ENCODE measurements at places on chromosomes 5 and 9.

DNA sequence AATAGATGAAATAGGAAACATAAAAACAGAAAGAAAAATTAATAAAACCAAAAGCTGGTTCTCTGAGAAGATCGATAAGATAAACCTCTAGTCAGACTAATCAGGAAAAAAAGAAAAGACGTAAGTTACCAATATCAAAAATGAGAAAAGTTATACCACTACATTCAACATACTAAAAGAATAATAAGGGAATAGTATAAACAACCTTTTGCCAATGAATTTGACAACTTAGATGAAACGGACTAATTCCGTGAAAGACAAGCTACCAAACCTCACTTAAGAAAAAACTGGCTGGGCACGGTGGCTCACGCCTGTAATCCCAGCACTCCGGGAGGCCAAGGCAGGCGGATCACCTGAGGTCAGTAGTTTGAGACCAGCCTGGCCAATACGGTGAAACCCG lies 7.5 kb downstream of the KIF3A start:
- DNase-seq, result no peak

DNA sequence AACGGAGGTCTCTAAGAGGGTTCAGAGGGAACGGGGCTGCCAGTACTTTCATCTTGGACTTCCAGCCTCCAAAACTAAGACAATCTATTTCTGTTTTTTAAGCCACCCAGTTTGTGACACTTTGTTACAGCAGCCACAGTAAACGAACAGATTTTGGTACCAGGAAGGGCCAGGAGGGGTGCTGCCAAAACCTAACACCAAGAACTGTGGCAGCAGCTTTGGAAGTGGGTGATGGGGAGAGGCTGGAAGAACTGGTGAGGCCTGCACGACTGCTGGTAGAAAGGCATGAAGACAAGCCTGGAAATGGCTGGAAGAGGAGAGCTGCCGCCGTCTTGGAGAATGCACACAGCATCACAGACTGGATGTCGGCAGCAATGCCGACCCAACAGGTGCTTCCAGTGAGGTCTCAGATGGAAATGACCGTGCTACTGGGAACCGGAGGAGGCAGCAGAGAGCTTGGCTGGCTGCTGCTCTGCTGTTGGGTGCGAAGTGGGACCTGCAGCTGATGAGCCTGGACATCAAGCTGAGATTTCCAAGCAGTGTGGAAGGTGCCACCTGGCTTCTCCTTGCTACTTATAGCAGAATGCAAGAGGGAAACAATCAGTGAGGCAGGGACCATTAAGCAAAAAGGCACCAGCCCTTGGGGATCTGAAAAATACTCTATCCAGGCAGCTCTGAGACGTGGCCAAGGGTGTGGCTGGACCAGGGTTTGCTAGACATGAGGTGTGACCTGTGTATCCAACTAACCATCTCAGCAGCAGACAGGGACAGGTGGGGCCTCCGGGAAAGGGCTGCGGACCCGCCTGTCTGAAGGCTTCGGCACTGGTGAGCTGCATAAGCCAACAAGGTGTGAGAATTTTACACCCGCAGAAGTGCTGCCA lies 4.7 kb upstream of the TMEM210 start:
- DNase-seq, result no peak

DNA sequence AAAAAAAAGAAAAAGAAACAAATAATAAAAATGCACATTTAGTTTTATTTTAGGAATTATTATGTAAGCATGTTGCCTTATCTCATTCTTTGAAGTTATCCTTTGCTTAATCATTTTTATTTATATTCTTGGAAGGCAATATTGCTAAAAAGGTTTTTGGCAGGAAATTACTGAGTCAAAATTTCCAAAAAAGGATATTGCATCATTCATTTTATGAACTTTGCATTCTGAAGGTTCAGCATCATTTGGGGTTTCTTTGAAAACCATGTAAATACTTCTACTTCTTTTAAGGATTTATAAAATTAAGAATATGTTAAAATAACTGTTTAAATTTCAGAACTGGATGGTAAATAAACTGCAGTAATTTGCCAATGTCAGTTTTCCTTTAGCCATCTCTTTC lies 94.2 kb upstream of the CTNND2 start:
- DNase-seq, result no peak

GRCh38 chr9:95753762-95754465 lies 121.6 kb upstream of the ERCC6L2 start:
- DNase-seq, result no peak

DNA sequence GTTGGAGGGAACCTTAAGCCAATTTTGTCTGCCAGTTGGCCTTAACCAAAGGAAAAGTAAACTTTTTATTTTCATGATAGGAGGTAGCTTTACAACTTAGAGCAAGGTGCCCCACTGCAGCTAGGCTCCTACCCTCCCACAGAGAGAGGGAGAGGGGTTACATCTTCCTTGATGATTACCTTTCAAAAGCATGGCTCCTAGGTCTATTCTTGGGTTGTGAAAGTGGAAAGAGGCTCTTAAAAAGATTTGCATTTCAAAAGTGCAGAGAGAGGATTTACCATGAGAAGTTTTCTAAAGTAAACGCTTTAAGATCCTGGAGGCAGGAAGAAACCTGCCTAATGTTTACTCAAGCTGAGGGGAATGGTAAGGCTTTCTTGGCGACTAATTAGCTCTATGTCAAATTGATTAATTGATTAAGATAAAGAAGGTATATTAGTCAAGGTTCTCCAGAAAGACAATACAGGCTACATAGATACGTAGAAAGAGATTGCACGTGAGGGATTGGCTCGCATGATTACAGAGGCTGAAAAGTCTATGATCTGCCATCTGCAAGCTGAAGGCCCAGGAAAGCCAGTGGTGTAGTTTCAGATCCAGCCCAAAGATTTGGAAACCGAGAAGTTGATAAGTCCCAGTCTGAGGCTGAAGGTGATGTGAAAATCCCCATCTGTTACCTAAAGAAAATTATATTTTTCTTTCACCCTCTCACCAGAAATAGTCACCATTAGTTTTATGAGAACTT lies 333.8 kb upstream of the CTNND2 start:
- no peak for DNase-seq

GRCh38 chr5:124661317-124662141 lies 84.9 kb downstream of the ZNF608 start:
- no peak for DNase-seq

GRCh38 chr5:129768735-129769134 lies 20.8 kb downstream of the MINAR2 start:
- no peak for DNase-seq

DNA sequence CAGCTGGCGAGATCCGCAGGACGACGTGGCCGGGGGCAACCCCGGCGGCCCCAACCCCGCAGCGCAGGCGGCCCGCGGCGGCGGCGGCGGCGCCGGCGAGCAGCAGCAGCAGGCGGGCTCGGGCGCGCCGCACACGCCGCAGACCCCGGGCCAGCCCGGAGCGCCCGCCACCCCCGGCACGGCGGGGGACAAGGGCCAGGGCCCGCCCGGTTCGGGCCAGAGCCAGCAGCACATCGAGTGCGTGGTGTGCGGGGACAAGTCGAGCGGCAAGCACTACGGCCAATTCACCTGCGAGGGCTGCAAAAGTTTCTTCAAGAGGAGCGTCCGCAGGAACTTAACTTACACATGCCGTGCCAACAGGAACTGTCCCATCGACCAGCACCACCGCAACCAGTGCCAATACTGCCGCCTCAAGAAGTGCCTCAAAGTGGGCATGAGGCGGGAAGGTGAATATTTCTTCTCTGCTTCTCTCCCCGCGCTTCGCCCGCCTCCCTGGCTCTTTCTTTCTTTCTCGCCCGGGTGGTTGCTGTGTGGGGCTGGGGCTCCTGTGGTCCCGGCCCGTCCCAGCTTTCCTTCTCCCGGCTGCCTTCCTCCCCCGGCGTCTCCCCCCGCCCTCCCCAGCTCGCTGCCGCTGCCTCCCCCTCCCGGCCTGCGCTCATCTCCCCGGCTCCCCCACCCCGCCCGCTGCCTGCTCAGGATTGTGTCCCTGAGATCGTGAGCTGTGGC lies 2.2 kb downstream of the NR2F1 start:
- no peak for DNase-seq

GRCh38 chr9:97845130-97845529 lies 7.9 kb upstream of the FOXE1 start:
- no peak for DNase-seq

- DNase-seq, result no peak
These were observed 228.2 kb downstream of the TLE1 start for GRCh38 chr9:81461196-81461595.

DNA sequence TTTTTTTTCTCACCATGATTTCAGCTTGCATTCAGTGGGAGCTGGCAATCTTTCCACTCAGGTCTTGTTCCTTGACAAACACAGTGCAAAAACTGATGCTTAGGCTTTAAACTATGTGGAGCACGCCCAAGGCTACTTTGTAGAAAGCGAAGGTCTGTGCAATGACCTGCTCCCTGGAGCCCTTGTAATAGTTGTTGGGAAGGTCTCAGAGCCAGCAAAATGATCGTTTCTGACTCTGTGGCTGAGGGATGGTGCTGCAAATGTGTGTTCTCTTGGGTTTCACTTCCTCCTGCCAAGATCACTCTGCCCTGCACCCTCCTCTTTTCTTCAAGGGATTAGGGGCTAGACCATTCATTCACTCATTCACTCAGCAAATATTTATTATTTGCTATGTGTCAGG lies 249.7 kb upstream of the MAP3K1 start:
- DNase-seq, result no peak

GRCh38 chr5:122083535-122083934 lies 5.5 kb upstream of the LOX start:
- no peak for DNase-seq

DNA sequence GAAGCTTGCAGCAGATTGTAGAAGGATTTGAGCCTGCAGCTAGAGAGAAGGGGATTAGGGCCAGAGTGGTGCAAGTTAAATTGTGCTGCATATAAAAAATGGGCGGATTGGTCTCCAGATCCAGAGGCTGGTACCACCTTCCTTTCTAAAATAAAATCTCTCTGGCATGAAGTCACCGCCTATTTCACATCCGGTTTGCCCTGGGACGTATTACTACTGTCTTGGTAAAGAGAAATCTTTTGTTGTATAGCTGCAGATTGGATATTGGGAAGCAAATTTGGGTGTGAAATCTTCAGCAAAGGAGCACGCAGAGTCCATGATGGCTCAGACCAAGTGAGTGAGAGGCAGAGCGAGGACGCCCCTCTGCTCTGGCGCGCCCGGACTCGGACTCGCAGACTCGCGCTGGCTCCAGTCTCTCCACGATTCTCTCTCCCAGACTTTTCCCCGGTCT lies at the start of gene GABRA1:
TSS of gene GABRA1 (plus strand) at position 180 of the 451 bp plus-strand sequence. CDS start 2,691 bp downstream, outside the sequence.
- DNase-seq, result no peak

DNA sequence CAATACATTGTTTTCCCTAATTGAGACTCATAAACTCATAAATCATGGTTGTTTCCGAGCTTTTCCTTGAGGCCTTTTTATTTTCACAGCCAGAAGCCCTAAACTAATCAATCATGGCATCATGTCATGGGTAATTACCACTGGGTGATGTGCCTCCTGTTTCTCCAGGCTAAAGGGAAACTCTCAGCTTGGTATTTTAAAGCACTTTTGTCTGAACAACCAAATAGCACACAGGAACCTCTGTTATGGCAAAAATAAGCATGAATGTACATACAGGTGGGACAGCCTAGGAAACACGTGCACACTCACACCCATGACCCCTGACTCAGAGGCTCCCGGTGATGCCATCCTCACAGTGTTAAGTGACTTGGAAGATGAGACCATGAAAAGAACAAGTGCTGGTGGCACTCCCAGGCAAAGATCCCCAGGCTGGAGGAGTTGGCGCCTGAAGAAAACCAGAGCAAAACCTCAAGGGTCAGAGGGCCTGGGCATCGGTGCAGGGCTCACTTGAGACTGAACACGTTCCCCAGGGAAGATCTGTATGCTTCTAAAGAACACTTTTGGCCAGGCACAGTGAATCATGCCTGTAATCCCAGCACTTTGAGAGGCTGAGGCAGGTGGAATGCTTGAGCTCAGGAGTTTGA lies 154.3 kb downstream of the ROR2 start:
- no peak for DNase-seq

DNA sequence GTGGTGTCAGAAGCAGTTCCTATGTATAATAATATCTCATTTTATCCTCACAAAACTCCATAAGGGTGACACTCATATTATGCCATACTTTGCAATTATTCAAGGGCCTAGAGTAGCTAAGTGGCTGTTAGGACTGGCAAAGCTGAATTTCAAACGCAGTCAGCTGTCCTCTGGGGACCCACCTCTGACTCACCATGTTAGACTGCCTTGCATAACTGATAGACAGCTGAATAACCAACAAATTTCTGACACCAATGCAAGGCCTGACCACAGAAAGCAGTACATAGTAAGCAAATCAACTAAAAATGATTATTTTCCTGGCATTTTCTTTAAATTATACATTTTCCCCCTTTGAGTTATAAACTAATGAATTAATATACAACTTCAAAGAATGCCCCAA lies 251.6 kb upstream of the PTGER4 start:
- DNase-seq, result no peak

- DNase-seq, result no peak
These were observed 31.8 kb upstream of the ERAP2 start for GRCh38 chr5:96844481-96844990.

DNA sequence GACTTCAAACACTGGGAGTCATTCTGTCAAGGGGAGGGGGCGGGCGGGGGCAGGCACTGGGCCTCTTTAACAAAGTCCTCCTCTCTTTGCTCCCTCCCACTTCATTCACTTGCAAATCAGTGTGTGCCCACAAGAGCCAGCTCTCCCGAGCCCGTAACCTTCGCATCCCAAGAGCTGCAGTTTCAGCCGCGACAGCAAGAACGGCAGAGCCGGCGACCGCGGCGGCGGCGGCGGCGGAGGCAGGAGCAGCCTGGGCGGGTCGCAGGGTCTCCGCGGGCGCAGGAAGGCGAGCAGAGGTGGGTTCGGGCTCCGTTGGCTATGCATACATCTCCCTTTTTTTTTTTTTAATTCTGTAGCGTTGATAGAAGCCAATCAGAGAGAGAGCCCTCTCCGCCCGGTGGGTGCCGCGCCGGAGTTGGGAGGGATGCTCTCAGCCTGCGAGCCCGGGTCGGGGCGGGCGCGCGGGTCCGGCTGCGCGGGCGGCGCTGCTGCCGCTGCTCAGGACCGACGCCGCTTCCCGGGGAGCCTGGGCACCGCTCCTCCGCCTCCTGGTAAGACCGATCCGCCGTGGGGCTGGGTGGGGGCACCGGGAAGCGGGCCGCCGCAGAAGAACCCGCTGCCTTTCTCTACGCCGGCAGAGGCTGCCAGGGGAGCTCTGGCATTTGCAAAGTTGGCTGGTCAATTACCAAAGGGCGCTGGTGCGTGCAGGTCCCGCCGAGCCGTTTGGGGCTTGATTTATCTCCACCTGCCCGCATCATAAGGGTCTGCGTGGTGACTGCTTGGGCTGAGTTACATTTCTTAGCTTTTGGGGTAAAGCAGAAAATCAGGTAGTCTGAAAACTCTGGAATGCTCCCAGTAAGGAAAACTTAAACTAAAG lies at the start of gene CDH6:
TSS of gene CDH6 (plus strand) at position 96 of the 877 bp plus-strand sequence. CDS start 73,788 bp downstream, outside the sequence.
- DNase-seq, result peak; percentile 13

- DNase-seq, result no peak
These were observed 371.2 kb downstream of the NFIB start for GRCh38 chr9:13942695-13943094.

GRCh38 chr5:93831449-93831848 lies 90.0 kb upstream of the POU5F2 start:
- DNase-seq, result no peak

GRCh38 chr9:69104830-69105527 lies 69.1 kb upstream of the TJP2 start:
- no peak for DNase-seq

- no peak for DNase-seq
These were observed 14.5 kb upstream of the SPATA31E1 start for GRCh38 chr9:87868175-87868574.

- DNase-seq, result no peak
These were observed 19.9 kb downstream of the GOLM1 start for GRCh38 chr9:86079421-86079831.
